ENCODE measurements at places on chromosomes 16 and 17. TPM values are rescaled to one million over a fixed set of nuclear protein-coding genes. Genes with fewer than 3 reads are reported as not detected.

DNA sequence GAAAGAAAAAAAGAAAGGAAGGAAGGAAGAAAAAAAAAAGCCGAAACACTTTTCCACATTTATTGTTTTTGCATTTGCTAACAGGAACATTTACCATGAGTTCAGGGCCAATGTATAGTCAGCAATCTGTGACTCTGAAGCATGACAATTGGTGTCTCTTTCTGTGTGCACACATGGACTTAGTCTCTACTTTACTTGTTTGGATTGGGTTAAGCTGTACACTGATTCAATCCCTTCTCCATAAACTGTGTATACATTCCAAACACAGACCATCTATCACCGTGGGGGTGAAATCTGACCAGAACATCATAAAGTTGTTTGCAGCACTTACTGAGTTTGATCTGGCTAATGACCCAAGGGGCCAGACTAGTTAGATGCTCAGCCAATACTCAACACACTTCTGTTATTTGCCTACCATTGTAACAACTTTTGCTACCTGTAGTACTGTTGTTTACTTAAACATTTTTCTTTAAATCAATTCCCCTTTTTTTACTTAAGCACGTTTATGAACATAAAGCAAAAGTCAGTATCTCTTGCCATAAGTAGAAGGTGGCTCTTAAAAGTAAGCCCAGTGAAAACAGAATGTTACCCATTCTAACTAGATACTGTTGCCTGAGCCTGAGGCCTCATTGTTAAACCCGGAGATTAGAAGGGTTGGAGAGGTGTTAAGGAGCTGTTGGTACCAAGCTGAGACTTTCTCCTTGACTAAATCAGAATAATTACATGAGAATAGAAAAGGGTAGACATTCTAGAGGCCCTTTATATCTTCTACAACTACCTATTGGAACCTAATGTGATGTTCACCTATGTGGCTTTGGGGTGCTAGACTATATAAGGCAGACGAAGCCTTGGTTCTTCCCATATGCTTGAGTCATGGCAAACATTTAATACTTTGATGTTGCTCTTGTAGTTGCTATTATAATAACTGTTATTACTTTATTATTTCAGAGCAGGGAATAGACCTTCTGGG lies 41.8 kb downstream of the SCNN1B start:
- H3K27me3 ChIP-seq = no peaks in the 10 kb centered on the region
- no peak overlapping the region for H3K4me3 ChIP-seq
- H3K4me1 ChIP-seq = no peaks in the 10 kb centered on the region
- H3K27ac ChIP-seq = no peak overlapping the region
- no peaks in the 10 kb centered on the region for H3K36me3 ChIP-seq

DNA sequence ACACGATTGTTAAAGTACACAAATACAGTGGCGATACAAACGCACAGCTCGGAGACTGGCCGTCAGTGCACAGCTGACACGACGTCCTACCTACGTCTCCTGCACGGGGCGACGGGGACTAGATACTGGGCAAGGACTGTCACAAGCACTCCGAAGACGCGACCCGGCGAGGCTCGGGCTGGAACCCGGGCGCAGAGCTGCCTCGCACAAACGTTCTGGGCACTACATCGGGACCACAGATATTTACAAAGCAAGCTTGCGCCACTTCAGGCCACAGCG lies 13.8 kb downstream of the SLC16A3 start:
- DNase-seq = no peak
- no peaks in the 10 kb centered on the region for H3K36me3 ChIP-seq
- H3K4me1 ChIP-seq = peaks cover 80% of the 10 kb centered on the region

- H3K27ac ChIP-seq = no peak overlapping the region
- no peak for DNase-seq
- H3K4me1 ChIP-seq = peaks cover 8% of the 10 kb centered on the region
- no peaks in the 10 kb centered on the region for H3K27me3 ChIP-seq
- H3K4me3 ChIP-seq = no peak overlapping the region
- H3K36me3 ChIP-seq = no peaks in the 10 kb centered on the region
Observed at GRCh38 chr17:19460700-19461099, 49.7 kb downstream of the RNF112 start.

GRCh38 chr17:27293359-27293897 lies 486 bp upstream of the WSB1 start:
- peak overlapping the region; percentile 96 for H3K27ac ChIP-seq
- peaks cover 36% of the 10 kb centered on the region for H3K4me1 ChIP-seq
- H3K4me3 ChIP-seq = peak overlapping the region; percentile 94
- DNase-seq = peak; percentile 29
- H3K27me3 ChIP-seq = no peaks in the 10 kb centered on the region

DNA sequence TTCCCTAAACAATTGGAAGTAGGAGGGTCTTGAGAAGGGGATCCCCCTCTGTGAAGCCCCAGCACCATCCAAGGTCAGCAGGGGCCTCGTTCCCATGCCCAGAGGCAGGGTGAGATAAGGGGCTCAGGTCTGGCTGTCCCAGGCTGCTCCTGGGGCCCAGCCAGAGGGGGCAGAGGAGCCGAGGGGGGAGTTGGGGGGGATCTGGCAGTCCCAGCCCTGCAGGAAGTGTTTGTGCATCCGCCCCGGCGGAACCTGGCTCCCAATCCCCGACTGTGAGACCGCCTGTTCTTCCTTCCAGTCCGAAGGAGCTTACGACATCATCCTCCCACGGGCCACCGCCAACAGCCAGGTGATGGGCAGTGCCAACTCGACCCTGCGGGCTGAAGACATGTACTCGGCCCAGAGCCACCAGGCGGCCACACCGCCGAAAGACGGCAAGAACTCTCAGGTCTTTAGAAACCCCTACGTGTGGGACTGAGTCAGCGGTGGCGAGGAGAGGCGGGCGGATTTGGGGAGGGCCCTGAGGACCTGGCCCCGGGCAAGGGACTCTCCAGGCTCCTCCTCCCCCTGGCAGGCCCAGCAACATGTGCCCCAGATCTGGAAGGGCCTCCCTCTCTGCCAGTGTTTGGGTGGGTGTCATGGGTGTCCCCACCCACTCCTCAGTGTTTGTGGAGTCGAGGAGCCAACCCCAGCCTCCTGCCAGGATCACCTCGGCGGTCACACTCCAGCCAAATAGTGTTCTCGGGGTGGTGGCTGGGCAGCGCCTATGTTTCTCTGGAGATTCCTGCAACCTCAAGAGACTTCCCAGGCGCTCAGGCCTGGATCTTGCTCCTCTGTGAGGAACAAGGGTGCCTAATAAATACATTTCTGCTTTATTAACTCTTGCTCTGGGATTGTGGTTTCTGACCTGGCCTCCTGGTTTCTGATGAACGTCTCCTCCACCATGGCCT lies 14.9 kb downstream of the GPRC5C start:
- DNase-seq = peak; percentile 90
- peak overlapping the region; percentile 21 for H3K4me3 ChIP-seq
- no peaks in the 10 kb centered on the region for H3K36me3 ChIP-seq
- H3K4me1 ChIP-seq = peaks cover 84% of the 10 kb centered on the region
- no peaks in the 10 kb centered on the region for H3K27me3 ChIP-seq

GRCh38 chr17:68519911-68520310 lies 7.7 kb downstream of the PRKAR1A start:
- no peaks in the 10 kb centered on the region for H3K27me3 ChIP-seq
- no peaks in the 10 kb centered on the region for H3K36me3 ChIP-seq
- peak; percentile 82 for DNase-seq
- peaks cover 57% of the 10 kb centered on the region for H3K4me1 ChIP-seq
- peak overlapping the region; percentile 94 for H3K27ac ChIP-seq
- H3K4me3 ChIP-seq = no peak overlapping the region

DNA sequence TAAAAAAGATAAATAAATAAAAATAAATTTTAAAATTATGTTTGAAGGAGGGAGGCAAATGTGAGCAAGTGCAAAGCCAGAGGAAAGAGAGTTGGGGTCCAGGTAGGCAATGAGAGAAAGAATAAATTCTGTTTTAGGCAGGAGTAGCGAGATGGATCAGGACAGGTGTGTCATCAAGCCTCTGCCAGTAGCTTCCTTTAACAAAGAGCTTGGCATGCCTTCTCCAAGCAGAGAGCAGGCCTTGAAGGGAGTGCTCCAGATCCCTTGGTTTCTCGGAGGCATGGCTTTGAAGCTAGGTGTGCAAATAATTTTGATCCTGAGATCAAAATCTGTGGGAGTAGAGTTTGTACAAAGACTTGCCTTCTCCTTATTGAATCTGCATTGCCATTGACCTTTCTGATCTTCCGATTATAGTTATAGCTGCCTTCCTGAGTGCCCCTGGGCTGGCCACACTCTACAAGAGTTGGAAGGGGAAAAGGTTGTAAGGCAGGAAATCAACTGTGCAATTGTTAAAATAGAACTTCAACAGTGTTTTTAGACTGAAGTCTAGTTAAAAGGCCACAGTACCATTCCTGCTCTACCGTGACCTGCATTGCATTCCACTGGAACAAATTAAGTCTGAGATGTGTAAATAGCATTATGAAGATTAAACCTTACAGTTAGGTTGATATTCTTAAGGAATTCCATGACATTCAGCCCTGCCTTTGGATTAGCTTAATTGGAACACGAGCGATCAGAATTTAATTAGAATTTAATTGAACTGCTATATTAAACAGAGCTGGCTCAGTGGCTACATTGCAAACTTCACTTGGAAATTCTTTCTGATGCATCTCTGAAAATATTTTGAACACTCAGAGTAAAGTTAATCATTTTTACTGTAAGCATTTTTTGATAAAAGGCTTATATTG lies 33.7 kb downstream of the IQCK start:
- DNase-seq = no peak
- peaks cover 25% of the 10 kb centered on the region for H3K4me1 ChIP-seq
- no peak overlapping the region for H3K27ac ChIP-seq
- no peak overlapping the region for H3K4me3 ChIP-seq
- H3K36me3 ChIP-seq = no peaks in the 10 kb centered on the region

GRCh38 chr16:49462362-49462988 lies 88.9 kb downstream of the C16orf78 start:
- H3K36me3 ChIP-seq = no peaks in the 10 kb centered on the region
- no peak overlapping the region for H3K4me3 ChIP-seq
- no peak for DNase-seq
- no peak overlapping the region for H3K27ac ChIP-seq
- peaks cover 13% of the 10 kb centered on the region for H3K27me3 ChIP-seq
- no peaks in the 10 kb centered on the region for H3K4me1 ChIP-seq

DNA sequence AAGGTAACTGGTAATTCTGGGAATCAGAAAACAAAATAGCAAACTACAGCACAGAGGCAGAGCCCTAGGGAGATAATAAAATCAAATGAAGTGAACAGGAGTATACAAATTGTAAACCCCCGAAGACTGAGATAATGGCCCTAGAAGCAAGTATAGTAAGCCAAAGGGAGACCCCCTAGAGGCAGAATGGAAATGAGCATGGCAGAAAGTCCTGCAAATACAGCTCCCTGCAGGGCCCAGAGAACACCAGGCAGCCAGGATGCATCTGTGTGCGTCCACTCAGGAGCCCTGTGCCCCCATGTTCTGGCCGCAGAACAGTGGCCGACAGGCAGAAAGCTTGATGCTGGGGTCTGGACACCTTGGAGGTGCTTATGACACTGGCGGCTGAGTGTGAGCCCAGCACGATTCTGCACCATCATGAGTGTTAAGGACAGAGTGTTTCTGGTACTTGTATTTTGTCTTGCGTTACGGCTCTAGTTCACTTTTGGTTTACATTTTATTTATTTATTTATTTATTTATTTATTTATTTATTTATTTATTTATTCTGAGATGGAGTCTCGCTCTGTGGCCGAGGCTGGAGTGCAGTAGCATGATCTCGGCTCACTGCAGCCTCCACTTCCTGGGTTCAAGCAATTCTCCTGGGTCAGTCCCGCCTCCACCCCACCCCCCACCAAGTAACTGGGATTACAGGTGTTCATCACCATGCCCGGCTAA lies 48.7 kb downstream of the RGS9 start:
- no peaks in the 10 kb centered on the region for H3K36me3 ChIP-seq
- no peak for DNase-seq
- H3K4me1 ChIP-seq = no peaks in the 10 kb centered on the region
- no peak overlapping the region for H3K4me3 ChIP-seq
- H3K27me3 ChIP-seq = no peaks in the 10 kb centered on the region

GRCh38 chr17:8952191-8952590 lies 13.3 kb downstream of the PIK3R5 start:
- H3K4me1 ChIP-seq = no peaks in the 10 kb centered on the region
- no peak overlapping the region for H3K4me3 ChIP-seq
- no peak for DNase-seq
- H3K27ac ChIP-seq = no peak overlapping the region
- H3K27me3 ChIP-seq = peaks cover 3% of the 10 kb centered on the region
- H3K36me3 ChIP-seq = no peaks in the 10 kb centered on the region

DNA sequence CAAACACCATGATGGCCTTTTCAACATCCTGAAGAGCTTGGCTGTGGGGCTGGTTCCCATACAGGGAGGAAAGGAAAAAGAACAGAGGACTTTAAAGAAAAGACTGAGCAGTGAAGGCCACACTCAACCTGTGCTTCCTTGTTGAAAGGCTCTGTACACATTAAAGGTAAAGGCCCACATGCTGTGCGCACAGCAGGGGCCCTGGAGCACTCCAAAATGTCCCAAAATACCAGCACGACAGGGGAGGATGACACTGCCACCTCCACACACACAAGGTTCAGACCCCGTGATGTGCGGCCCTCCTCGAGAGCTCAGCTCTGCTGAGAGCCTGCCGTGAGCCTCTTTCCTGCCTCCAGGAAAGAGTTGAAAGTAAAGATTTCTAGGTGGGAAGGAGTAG lies 36.5 kb downstream of the FANCA start:
- no peaks in the 10 kb centered on the region for H3K27me3 ChIP-seq
- no peak overlapping the region for H3K4me3 ChIP-seq
- H3K36me3 ChIP-seq = no peaks in the 10 kb centered on the region
- H3K27ac ChIP-seq = no peak overlapping the region
- no peak for DNase-seq

DNA sequence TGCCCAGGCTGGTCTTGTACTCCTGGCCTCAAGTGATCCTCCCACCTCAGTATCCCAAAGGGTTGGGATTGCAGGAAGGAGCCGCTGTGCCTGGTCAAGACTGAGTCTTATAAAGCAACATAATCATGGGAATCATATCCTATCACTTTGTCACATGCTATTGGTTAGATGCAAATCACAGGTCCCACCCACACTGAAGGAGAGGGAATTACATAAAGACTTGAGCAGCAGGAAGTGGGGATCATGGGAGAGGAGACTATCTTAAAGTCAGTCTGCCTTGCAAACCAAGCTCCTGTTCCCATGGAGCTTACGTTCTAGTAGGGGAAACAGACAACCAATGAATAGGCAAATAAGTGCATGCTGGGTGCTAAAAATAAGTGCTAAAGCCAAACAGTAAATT lies 28.3 kb upstream of the TENT4B start:
- H3K27ac ChIP-seq = no peak overlapping the region
- H3K27me3 ChIP-seq = no peaks in the 10 kb centered on the region
- no peak for DNase-seq
- H3K4me1 ChIP-seq = no peaks in the 10 kb centered on the region

KRT33B gene
- total RNA-seq = not detected

CES5A gene
- not detected for total RNA-seq

PRSS33 gene
- total RNA-seq = not detected

JPH3 gene
- not detected for total RNA-seq

CACNA1H gene
- total RNA-seq = 5.0 TPM

DNAH9 gene
- not detected for total RNA-seq

TP53TG3C gene
- not detected for total RNA-seq

VASN gene
- 4.0 TPM for total RNA-seq

TEX14 gene
- not detected for total RNA-seq

SPIRE2 gene
- 0.49 TPM for total RNA-seq

Measured in gastrocnemius medialis (tissue), 4 donors.